ENCODE measurements at places on chromosomes 7 and 10.

- DNase-seq, result no peak
These were observed 9.4 kb upstream of the RFC2 start for GRCh38 chr7:74263399-74264120.

- no peak for DNase-seq
These were observed 84.1 kb downstream of the CCSER2 start for GRCh38 chr10:84412482-84412881.

DNA sequence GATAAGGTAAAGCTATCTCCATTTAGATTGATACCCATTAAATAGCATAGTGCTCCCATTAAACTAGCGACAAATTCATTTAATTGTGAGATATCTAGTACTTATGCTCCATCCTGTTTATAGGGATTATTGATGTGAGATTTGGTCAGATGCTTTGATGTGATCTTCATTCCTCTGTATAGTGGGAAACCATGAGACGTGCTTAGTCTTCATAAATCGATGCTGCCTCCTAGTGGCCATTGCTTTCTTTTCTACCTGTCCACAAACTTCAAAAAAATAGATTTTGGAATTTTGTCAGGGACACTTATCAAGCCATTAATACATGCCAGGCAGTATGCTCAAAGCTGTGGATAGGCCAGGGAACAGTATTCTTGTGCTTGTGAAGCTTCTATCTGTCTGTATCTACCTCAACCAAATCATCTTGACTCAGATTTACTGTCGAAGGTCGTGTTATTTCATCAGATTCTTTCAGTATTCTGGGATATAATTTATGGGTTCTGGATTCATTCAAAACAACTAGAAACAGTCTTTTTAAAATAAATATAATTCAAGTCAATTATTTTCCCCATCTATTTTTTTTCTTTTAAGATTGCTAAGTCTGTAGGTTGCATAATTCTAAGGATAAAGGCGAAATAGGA lies 12.0 kb downstream of the LSM8 start:
- peak; percentile 40 for DNase-seq

- no peak for DNase-seq
These were observed 137.6 kb upstream of the CDK6 start for GRCh38 chr7:92973974-92974373.

- DNase-seq, result no peak
These were observed 130.3 kb downstream of the BICC1 start for GRCh38 chr10:58642916-58643428.

DNA sequence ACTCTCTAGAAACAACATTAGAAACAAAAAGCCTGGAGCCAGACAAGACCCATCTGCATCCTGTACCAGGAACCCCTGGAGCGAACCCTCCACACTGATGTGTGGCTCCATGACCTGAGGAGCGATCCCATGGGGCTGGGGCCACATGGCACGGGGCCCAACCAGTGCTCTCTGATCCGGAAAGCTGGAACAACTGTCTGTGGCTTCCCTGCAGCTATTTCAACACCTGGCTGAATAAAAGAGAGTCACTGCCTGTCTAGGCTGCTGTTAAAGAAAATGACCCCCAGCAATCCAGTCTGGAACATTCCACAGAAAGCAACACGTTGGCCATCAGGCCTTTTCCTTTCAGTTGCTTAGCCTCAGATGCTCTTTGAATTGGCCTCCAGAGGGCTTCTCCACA lies 20.9 kb downstream of the UROS start:
- no peak for DNase-seq

DNA sequence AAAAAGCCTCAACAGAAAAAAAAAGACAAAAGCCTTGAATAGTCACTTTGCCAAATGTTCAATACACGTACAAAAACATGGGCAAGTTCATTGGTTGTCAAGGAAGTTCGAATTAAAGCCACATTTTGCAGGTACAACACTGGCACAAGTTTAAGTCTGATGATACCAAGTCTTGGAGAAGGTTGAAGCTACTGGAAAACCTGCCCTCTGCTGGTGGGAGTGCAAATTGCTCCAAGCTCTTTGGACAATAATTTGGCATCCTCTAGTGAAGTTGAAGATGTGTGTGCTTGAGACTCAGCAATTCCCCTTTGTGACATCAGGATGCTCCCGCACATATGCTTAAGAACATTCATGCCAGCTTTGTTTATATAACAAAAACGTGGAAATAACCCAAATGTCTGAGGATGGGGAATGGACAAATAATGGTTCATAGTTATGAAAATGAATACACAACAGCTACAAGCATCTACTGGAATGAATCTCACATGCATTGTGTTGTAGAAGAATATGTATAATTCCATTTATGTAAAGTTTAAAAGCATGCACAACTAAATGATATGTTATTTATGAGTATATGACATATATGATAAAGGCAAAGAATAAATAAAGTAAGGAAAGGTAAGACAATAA lies 120.0 kb upstream of the PLPP4 start:
- peak; percentile 7 for DNase-seq

DNA sequence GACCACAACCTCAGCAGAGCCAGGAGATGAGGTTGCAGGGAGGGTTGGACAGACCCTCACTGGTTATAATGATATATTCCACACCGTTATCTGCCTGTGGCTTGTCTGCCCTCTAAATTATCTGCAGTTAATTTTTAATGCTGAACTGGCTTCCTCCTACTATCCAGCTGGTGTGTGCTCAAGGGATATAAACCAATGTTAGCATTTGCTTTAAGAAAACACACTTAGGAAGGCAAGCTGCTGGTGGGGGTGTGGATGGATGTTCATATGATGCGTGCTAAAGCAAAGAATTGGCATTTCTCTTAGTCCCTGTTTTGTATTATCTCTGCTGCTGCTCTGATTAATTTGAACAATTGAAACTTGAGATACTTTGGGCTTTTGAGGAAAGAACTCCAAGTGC lies 132.2 kb upstream of the NPVF start:
- DNase-seq, result no peak
